ENCODE measurements at places on chromosomes 2 and 18.

GRCh38 chr2:232365621-232366321 is 12.8 kb upstream of the ALPP start:
- DNase-seq = no peak

GRCh38 chr2:48790407-48791170 is 35.1 kb upstream of the LHCGR start:
- DNase-seq = no peak

GRCh38 chr2:238381341-238382115 is 45.2 kb upstream of the ASB1 start:
- no peak for DNase-seq

- DNase-seq = peak; percentile 90
Measured at GRCh38 chr2:174025271-174026121, 60.3 kb upstream of the SP3 start.

DNA sequence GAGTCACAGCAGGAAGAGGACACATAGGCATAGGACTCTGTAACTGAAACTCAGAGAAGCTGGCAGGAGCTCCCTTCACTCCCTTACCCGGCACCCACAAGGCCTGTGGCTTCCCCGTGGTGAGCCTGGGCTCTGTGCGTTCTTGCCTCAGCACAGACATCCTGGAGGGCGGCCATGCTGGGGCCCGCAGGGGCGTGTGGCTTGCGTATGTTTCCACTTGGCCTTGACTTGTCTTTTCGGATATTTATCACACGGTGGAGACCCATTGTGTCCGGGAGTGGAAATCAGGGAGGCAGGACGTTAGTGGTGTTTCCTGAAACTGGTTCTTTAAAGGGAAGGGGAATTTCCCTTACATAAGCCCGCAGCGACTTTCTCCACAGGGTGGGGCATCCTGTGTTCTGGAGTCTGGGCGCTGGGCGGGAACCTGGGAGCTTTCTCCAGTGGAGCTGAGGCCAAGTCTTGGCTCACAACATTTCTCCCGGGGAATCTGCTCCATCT is 49.9 kb upstream of the EML6 start:
- DNase-seq = peak; percentile 77

DNA sequence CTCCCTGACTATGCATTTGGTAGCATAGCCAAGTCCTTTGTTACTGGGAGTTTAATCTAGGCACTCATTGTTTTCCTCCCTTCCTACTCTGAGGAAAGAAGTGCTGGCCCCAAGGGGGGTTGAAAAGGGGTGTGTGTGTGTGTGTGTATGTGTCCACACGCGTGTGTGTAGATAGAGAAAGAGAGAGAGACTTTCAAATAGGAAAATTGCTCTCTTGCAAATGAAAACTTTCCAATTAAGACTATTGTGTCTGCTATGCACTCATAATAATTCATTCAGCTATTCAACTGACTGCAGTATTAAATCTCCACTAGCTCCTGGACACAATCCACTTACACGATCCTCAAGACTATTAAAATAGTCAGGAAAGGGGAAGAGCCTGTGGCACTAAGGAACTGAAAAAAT is 92.9 kb upstream of the CSRNP3 start:
- no peak for DNase-seq

DNA sequence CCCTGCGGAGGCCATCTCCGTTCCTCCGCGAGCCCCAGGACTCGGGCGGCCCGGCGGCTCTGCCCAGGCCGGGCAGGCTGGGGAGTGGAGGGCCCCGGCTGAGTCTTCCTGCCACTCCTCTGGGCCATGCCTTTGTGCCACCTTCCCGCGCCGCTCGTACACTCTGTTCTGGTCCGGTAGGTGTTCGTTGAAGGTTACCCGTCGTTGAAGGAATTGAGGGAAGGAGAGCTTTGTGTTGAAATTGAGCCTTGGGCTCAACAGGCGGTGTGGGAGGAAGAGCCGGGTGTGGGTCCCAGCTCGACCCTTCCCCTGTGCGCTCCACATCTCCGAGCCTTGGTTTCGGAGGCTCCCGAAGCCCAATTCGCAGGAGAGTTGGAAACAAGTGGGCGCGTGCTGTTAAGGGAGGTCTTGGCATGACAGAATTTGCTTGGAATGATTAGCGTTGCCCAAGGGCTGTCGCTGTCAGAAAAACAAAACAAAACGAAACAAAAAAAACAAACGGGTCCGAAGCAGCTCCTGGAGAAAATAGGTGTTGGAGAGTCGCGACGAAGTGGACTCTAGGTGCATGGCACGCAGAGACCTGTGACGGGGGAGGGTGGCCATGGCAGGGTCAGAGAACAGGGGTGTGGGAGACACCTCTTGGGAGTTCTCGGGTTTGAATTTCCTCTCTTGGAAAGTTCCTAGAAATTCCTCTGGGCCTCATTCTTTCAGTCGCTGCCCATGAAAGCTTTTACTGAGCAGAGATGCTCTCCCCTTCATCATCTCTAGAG is 1.2 kb upstream of the MZT2A start:
- no peak for DNase-seq

Measured in left hindlimb (tissue), 1 donor.